ENCODE measurements at places on chromosomes 7 and 10. TPM values are rescaled to one million over a fixed set of nuclear protein-coding genes. Genes with fewer than 3 reads are reported as not detected.

DNA sequence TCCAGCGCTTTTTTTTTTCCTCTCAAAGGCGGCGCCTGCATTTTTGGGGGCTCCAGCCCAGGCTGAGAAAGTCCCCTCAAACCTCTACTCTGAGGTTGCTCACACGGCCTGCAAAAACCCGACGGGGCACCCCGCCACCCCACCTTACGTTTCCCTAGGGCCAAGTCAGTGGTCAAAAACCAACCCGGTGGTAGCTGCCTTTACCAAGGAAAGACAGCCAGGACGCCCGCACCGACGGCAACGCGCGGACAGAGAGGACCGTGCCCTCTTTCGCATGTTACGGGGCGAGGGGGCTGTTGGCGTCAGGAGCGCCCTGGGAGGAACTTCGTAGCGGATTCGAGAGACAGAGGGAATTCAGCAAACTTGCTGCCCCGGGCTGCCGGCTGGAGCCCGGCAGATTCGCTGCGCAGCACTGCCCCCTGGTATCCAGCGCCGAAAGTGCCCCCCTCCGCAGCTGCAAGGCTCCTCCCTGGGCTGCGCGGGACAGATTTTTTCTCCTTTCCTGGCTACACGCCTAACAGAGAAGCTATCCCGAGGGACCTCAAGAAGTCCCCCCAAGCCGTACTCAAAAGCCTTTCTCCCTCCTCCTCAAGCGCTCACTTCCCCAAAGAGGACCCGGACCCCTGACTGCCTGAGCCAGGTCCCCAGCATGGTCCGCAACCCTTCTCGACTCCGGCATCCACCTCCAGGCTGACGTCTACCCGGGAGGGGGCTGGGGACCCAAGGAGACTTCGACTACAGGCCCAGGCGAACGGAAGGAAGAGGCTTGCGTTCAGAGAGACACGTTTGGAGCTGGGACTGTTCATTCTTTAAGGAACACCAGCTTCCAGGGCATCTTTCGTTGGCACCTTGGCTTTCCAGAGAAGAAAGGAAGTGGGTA, 27.7 kb upstream of the VAX1 start:
- H3K27me3 ChIP-seq, result peaks cover 14% of the 10 kb centered on the region
- no peak overlapping the region for H3K27ac ChIP-seq
- H3K4me3 ChIP-seq, result no peak overlapping the region
- no peaks in the 10 kb centered on the region for H3K36me3 ChIP-seq
- H3K4me1 ChIP-seq, result no peaks in the 10 kb centered on the region

DNA sequence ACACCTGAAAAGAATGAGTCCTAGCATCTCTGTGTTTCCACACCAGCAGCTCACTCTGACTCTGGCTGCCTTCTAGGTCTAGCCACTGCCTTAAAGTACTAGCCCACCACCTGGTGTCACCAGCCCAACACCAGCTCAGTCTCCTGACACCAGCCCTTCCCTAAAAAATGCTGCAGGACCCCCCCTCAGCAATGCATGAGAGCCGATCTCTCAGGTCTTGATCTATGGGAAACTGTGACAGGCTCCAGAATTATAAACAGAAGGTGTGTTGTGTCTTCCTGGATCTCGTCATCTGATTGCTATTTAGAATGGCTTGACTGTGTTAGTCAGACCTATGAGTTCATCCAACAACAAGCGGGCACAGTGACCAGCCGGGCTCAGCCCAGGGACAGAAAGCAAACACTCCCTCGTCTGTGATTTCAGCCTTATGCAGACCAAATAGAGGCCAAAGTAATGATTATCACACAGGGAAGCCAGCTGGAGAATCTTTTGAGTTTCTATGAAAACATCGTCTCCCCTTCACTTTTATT, 66.6 kb downstream of the CUBN start:
- peak overlapping the region; percentile 96 for H3K27ac ChIP-seq
- no peaks in the 10 kb centered on the region for H3K27me3 ChIP-seq
- peak; percentile 88 for DNase-seq
- peak overlapping the region; percentile 39 for H3K4me3 ChIP-seq
- peaks cover 47% of the 10 kb centered on the region for H3K4me1 ChIP-seq
- no peaks in the 10 kb centered on the region for H3K36me3 ChIP-seq

- no peaks in the 10 kb centered on the region for H3K27me3 ChIP-seq
- H3K36me3 ChIP-seq, result no peaks in the 10 kb centered on the region
- DNase-seq, result no peak
- H3K4me1 ChIP-seq, result no peaks in the 10 kb centered on the region
- H3K27ac ChIP-seq, result no peak overlapping the region
Measured at GRCh38 chr10:93854975-93855374, 38.8 kb upstream of the SLC35G1 start.

- no peaks in the 10 kb centered on the region for H3K27me3 ChIP-seq
- H3K36me3 ChIP-seq, result no peaks in the 10 kb centered on the region
- no peaks in the 10 kb centered on the region for H3K4me1 ChIP-seq
- no peak for DNase-seq
Measured at GRCh38 chr10:61100887-61101286, 156.9 kb upstream of the RHOBTB1 start.

COL13A1 gene
- 0.73 TPM for total RNA-seq
